ENCODE measurements at places on chromosomes 12 and 14. TPM values are rescaled to one million over a fixed set of nuclear protein-coding genes. Genes with fewer than 3 reads are reported as not detected.

Gene PPP2R5C
- total RNA-seq: 85.0 TPM

Gene PIWIL1
- not detected for total RNA-seq

DNA sequence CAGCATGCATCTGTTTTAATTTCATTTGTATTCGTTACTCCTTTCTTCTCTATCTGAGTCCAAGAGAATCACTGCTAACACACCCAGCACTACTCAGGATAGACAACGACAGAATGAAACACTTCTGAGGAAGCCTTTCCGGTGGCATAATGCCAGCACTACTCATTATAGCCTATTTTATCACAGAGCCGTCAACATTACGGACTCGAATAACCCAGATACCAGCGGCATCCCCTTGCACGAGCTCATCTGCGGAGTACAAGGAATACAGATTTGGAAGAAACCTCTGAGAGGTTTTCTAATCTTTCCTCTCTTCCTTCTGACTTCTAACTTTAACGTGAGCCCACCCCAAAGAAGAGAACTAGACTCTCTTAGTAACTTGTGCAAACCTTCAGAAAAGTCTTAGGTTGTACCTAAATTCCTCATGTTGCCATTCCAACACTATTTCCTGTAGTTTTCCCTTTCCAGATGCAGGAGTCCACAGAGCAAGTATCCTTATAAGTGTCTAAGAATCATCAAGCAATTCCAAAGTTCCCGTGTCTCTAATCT is 248.1 kb downstream of the APAF1 start:
- no peak for DNase-seq

DNA sequence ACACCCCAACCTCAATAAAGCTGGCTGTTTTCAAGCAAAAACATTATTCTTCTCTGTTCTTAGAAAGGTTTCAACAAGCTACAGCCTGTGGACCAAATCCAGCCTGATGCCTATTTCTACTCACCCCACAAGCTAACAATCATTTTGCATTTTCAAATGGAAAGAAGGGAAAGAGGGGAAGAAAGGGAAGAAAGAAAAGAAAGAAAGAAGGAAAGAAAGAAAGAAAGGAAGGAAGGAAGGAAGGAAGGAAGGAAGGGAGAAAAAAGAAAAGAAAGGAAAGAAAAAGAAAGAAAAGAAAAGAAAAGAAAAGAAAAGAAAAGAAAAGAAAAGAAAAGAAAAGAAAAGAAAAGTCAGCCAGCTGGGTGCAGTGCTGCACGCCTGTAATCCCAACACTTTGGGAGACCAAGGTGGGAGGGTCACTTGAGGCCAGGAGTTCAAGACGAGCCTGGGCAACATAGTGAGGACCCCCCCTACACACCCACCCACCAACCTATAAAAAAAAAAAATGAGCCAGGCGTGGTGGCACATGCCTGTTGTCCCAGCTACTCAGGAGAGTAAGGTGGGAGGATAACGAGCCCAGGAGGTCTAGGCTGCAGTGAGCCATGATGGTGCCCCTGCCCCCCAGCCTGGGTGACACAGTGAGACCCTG is 26.3 kb downstream of the SCARB1 start:
- no peak for DNase-seq
